HT1080 (cell line): ENCODE measurements at places on chromosomes 7 and 10.
A peak's percentile ranks its signal among the peaks of the same experiment; 100 is the strongest.

GRCh38 chr7:128389085-128389617 is 20.6 kb downstream of the IMPDH1 start:
- no peak for DNase-seq

- DNase-seq = peak; percentile 17
These were observed 83.0 kb upstream of the ADRB1 start for GRCh38 chr10:113960617-113961181.

DNA sequence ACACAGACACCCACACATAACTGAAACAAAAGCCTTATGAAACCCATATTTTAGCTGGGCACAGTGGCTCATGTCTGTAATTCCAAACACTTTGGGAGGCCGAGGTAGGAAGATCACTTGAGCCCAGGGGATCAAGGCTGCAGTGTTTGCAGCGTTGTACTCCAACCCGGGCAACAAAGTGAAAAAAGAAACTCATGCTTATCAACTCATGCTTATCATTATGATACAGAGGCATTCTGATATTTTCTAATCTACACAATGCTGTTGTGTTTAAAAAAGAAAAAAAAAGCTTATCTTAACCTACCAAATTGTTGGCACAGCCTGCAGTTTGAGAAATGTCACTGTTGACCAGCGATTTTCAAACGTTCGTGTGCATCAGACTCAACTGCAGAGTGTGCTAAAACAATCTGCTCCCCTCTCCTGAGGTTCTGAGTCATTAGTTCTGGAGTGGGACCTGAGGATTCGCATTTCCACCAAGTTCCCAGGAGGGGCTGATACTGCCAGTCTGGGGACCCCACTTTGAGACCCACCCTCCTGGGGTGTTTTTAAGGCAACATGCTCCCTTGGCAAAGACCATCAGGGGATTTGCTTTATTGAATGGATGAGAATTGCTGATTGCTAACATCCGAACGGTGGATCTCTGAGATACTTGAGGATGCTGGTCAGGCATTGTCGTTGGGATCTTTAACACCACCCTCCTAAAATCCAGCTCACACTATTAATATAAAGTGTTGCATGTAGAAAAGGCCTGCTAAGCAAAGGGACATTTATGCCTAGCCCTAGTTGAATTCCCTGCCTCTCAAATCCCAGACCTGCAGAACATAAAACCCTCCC is 16.2 kb downstream of the CHST3 start:
- no peak for DNase-seq

DNA sequence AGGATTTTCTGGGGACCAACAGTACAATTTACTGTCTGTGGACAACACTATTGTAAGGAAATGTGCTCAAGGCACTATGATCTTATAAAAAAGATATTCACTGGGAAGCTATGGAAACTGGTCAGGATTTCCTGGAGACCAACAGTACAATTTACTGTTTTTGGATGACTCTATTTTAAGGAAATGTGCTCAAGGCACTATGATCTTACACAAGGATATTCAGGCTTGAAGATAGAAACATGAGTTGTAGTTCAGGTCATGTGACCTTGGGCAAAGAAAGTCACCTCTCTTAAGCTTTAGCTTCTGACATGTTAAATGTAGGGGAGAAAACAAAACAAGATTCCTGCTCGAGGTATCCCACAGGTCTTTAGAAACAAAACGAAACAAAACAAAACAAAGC is 1.7 kb upstream of the ITPRID1 start:
- DNase-seq = no peak

DNA sequence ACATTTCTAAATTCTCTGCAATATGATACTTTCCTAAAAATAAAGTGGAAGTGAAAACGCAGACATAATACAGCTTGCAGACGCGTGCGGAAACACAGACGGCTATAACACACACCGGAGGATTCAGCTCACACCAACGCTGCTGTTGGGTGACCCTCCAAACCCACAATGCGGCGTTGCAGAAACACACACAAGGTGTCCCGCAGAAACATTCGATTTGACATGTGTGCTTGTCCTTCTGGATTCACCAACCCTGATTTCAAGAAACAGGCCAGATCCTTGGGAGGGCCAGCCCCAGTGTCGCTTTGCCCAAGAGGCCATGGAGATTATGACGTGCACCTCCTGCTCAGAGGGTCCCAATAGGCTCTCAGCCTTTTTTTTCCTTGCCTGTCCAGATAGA is 136.7 kb upstream of the TCERG1L start:
- DNase-seq = no peak
